NCI-H69 (cell line): ENCODE measurements at places on chromosomes 2 and 18.

DNA sequence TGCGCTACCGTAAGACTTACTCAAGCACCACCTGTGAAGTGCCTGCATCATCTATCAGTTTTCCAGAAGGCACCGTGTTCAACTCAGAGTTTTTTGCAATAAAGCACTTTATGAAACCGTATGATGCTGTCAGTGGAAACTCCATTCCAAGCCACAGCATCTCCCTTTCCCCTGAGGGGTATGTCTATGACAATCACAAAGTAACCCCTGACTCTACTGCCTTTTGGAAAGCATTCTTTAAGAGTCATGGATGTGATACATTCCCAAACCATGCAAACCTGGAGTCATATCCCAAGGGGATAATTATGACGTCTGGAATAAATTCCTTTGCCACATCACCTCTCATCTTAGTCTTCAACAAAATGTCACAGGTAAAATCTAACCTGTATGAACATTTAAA, 39.2 kb downstream of the UNC50 start:
- no peak for DNase-seq

GRCh38 chr2:46273225-46273863, 23.9 kb upstream of the EPAS1 start:
- DNase-seq, result no peak

DNA sequence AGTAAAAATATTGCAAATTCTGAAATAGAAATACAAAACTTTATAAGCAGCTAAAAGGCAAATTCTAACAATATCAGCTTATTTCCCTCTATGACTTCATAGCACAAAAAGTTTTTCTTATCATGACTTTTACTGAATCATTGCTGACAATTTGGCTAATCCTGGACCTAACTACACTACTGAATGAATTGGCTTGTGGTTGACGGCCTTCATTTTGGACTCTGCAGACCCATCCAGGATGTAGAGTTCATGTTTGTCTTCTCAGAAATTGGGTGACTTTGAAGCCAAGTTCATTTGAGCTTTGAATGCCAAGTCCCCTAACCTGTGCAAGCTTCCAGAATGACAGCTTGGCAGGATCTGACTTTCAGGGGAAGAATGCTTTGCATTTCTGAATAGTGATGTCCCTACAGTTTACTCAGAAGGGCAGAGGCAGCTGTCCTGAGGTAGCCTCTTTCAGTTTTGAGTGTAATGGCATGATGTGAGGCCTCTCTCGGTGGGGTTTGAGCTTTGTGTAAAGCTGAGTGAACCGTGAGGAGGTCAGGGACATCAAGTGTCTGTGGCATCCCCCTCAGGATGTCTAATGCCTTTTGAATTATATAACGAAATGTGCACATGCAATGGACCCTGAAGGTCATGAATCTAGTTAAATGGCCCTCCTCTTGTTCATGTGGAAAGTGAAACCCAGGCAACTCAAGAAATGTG, 48.0 kb downstream of the EFEMP1 start:
- no peak for DNase-seq

- no peak for DNase-seq
Observed at GRCh38 chr2:234555616-234556249, 58.9 kb upstream of the ARL4C start.

DNA sequence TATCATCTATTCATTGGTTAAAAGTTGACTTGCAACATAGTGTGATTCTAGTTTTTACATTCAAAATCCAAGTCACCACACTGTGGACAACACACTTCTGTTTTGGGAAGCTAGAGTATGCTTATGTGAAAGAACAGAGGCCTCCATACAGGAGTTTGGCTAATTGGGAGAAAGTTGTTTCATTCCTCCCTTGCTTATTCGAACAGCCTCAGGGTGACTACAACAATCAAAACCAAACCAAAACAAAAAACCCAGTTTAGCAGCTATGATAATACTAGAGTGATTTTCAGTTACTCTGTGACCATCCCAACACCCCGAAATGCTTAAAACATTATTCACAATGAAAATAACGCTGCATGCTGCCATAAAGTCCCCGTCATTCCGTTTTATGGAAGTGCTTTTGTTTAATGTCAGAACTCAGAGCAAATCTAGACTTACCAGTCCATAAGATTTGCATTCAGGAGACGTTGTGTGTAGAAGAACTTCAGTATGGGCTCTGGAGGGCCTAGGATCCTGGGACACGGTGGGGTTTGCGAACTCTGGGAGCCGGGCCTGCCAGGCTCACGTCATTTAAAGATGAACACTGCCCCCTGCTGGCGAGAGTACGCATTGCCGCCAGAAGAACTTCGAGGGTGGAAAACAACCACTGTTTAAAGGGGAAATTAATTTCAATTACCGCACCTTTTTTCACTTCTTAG, 111.4 kb downstream of the FTCDNL1 start:
- peak; percentile 54 for DNase-seq

GRCh38 chr2:50763776-50764175, 268.2 kb downstream of the NRXN1 start:
- no peak for DNase-seq
